ENCODE measurements at places on chromosomes 6 and 20.

GRCh38 chr6:122730334-122730733 is 49.2 kb upstream of the FABP7 start:
- no peak for DNase-seq

DNA sequence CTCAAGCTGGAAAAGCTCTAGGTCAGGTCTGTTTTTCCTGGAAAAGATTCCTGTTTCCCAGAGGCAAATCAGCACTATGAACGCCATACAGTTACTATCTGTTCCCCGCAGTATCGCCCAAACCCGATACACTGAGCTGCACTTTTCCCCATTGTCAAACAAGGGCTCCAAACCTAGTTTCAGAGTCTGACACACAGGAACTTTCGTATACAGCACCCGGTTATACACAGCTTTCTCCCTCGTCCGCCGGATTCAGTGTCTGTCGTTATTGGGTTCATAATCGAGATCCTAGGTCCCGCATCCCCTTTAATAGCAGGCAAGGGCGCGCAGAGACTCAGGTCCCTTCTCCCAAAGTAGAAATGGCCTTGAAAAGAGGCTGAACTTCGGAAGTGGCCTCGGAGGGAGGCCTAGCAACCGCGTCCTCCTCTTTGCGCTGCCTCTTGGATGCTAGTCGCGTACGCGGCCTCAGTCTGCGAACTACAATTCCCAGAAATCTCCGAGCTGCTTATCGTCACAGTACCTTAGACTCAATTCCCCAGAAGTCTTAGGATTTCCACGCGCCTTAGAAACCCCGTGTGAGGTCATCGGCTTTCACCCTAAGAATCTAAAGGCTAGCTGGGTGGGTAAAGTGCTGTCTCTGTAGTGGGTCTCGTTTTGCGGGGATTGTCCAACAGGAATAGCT is 34.2 kb downstream of the ZNF391 start:
- no peak for DNase-seq

GRCh38 chr6:150328744-150329405 is 39.9 kb upstream of the IYD start:
- no peak for DNase-seq

DNA sequence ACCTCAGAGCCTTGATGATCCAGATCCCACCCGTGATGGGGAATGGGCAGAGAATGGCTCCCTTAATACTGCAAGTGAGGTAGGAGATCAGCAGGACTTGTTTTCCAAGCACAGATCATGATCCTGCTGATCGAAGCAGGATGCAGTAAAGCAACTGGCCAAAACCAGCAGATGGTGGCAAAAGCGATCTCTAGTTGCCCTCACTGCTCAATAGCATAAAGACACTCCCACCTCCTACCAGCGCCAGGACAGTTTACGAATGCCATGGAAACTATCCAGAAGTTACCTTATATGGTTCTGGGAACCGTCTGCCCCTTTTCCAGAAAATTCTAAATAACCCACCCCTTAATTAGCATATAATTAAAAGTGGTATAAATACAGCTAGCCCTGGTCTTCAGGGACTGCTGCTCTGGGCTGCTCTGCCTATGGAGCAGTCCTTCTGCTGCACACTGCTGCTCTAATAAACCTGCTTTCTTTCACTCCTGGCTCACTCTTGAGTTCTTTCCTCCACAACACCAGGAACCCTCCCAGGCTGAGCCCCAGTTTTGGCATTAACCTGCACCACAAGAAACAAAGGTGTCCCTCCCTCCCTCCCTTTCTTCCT is 415.8 kb downstream of the PREX1 start:
- DNase-seq, result no peak

GRCh38 chr6:97085772-97086171 is 161.2 kb downstream of the KLHL32 start:
- DNase-seq, result no peak

- no peak for DNase-seq
Measured at GRCh38 chr6:23073821-23074220, 504.5 kb downstream of the HDGFL1 start.

- DNase-seq, result no peak
Measured at GRCh38 chr6:52020945-52021570, 66.4 kb downstream of the PKHD1 start.
